ENCODE measurements at places on chromosomes 16 and 17.
A peak's percentile ranks its signal among the peaks of the same experiment; 100 is the strongest.

- no peak for DNase-seq
Measured at GRCh38 chr16:11748404-11749254, 6.0 kb upstream of the TXNDC11 start.

- DNase-seq, result no peak
Measured at GRCh38 chr17:71032746-71033273, 863.5 kb downstream of the KCNJ2 start.

DNA sequence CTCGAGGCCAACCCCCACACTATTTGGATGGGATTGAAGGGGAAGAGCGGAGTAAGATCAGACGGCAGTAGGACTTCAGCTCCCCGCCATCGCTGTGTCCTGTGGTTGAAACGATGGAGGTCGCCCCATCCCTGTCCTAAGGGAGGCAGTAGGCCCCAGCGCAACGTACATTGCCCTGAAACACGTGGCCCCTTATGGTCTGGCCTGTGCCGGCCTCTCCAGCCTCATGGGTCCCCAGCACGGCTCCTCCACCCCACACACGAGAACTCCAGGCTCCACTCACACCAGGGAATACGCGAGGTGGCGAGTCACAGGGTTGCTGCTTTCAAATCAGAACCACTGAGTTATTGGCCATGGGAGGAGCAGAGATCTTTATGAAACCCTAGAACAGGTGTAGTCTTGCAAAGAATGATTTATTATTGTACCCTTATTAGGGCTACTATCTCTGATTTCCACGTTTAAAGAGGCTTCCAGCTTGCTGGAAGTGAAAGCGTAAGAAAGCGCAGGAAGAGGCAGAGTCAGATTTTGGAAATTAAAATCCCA, 669 bp upstream of the DCTPP1 start:
- DNase-seq, result no peak

DNA sequence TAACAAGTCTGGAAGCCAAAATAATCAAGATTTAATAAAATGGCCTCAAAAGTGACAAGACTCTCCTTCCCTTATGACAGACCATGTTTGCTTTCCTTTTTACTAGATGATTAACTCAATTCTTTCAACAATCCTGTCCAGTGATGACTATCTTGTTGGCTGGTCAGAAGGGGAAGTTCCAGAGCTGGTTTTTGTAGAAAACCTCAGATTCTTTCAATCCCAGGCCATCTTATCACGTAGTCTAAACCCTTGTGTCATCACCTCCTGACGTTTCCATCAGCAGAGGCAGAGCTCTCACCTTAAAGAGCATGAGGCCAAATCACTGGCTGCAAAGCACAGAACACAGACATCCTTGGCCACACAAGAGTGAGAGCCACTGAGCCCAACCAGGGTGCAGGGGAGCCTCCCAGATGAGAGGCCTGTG, 125.3 kb downstream of the ANKRD11 start:
- peak; percentile 66 for DNase-seq

- DNase-seq, result no peak
Measured at GRCh38 chr17:19454074-19454473, 43.0 kb downstream of the RNF112 start.
